ENCODE measurements at places on chromosomes 13 and 19.
A peak's percentile ranks its signal among the peaks of the same experiment; 100 is the strongest.

DNA sequence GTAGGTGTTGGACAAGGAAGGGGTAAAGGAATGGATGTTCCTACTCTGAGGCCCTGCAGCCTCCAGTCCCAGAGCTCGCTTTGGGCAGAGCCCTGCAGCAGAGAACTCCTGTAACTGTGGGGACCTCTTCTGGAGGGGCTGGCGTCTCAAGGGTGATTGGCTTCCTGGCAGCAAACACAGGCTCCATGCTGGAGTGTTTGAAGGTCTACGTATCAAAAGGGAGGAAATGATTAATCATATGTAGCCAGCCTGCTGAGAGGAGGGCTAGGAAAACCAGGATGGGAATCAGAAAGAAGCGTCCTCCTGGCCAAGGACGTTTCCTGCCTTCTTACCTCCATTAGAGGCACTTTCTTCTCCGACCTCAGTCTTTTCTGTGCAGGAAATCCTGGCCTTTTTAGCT lies 208.5 kb downstream of the TSHZ3 start:
- no peak for DNase-seq

- DNase-seq: peak; percentile 55
Observed at GRCh38 chr19:2246801-2247361, 2.2 kb upstream of the AMH start.

- DNase-seq: no peak
Observed at GRCh38 chr13:41694545-41695301, 237.4 kb downstream of the RGCC start.

GRCh38 chr13:113836768-113837559 lies 26.9 kb downstream of the GAS6 start:
- no peak for DNase-seq

DNA sequence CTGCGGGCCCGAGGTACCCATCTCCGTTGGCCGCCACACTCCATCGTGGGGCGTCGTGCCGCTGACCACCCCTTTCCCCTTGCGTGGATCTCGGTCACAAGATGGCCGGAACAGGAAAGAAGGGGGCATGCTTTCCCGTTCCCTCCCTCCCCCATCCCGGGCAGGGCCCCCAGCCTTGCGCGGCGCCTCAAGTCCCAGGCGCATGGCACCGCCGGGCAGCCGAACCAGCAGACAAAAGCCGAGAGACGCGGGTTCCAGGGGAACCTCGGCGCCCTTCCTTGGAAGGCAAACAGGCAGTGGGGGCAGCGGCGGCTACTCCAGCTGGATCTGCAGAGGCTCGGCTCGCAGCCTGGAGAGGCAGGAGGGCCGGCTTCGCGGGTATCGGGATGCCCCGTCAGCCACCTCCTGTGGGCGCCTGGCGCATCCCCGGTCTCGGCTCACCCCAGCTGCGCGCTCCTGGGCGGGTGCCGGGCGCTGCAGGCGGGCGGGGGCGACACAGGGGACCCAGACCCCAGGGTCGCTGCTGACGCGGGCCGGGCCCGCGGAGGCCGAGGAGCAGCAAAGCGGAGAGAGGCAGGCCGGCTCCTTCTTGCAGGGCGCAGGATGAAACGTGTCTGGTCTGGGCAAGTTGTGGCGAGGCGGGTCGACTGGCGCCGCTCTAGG lies 439 bp downstream of the DZIP1 start:
- peak; percentile 31 for DNase-seq

- DNase-seq: no peak
Observed at GRCh38 chr13:41897126-41897525, 63.8 kb downstream of the VWA8 start.

- peak; percentile 46 for DNase-seq
Observed at GRCh38 chr13:79662882-79663281, 181.9 kb downstream of the NDFIP2 start.

- no peak for DNase-seq
Observed at GRCh38 chr19:4493929-4494690, 22.0 kb downstream of the HDGFL2 start.

DNA sequence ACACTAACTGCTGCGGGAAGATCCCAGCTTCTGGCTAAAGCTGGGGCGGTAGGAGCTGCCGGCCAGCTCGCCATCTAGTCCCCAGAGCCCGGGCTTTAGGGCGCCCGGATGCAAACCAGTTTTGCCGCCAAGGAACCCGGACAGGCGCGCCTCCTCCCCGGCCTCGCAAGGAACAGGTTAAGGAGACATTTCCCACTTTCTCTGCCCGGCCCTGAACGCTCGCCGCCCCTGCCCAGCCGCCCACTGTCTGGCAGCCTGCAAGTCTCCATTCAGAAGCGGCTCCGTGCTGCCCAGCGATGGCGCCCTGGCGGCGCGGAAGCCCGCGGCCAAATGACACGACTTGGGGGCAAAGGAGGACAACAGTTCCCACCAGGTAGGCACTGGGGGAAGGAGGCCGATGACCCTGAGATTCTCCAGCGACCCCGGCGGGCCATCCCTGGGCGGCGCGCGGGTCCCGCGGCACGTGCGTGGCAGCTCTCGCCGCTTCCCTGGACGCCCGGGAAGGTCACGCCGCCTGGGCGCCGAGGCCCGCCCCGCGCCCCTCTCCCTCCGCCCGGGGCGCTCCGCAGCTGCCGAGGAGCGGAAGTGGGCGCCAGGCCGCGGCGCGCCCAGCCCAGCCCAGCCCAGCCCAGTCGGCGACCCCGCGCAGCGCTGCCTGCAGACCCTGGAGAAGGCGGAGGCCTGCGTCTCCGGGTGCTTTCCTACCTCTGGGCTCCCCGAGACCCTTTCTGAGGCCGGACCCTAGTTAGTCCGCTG lies 42.2 kb upstream of the HNRNPA1L2 start:
- peak; percentile 42 for DNase-seq

GRCh38 chr19:39557811-39558623 lies 18.1 kb upstream of the EID2 start:
- DNase-seq: no peak

- no peak for DNase-seq
Observed at GRCh38 chr13:68588623-68589022, 1358.5 kb upstream of the PCDH9 start.

- DNase-seq: peak; percentile 49
Observed at GRCh38 chr13:48731957-48732569, 78.3 kb downstream of the CYSLTR2 start.

GRCh38 chr19:16604615-16605014 lies 23.4 kb downstream of the MED26 start:
- no peak for DNase-seq

Measured in Ammon's horn (tissue), 1 donor.